ENCODE measurements at places on chromosomes 4 and X.

DNA sequence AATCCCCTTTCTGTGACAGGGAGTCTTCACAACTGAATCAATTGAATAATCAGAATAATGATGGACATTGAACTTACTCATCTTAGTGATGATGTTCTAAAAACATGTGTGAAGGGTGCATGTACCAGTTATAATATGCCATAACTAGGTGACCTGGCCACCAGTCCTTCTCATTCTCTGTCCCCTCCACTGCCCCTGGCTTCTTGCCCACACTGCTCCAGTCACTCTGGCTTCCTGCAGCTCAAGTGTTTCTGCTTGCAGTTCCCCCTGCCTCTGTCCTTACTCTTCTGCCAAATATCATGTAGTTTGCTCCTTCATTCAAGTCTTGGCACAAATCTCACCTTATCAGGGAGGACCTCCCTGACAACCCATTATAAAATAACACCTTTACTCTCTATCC lies 168.1 kb upstream of the SLC7A11 start:
- DNase-seq = no peak

DNA sequence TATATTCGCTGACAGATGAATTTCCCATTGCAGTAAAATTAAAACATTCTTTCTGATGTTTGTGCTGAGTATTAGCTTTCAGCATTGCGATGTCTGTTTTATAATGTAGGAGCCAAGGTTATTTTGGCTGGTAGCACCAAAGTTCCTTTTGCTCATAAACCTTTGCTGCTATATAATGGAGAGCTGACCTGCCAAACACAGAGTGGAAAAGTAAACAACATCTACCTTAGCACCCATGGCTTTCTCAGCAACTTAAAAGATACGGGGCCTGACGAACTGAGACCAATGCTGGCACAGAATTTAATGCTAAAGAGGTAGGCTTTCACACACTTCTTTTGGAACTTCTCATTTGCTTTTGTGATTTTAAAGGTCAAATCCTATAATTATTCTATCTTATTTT lies 46.0 kb downstream of the WDR19 start:
- no peak for DNase-seq

DNA sequence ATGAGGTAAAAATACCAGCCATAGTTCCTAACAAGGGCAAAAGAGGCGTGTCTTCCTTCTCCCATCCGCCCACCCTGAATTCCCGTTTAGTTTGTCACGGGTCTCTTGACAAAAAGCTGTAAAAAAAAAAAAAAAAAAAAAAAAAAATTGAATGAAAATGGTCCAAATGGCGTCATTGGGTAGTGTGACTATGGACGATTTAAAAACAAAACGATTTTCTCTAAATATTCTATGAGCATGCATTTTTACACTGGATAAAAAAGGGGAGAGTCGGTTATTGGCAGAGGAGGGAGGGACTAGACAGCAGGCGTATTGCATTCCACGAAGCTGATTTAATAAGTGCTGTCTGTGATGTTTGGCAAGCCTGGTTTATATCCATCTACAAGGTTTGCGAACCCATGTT lies at the start of gene FAM133A:
Gene FAM133A (plus strand): TSS at position 338 of the 403 bp plus-strand sequence. CDS start 35,214 bp downstream, outside the sequence.
- no peak for DNase-seq

DNA sequence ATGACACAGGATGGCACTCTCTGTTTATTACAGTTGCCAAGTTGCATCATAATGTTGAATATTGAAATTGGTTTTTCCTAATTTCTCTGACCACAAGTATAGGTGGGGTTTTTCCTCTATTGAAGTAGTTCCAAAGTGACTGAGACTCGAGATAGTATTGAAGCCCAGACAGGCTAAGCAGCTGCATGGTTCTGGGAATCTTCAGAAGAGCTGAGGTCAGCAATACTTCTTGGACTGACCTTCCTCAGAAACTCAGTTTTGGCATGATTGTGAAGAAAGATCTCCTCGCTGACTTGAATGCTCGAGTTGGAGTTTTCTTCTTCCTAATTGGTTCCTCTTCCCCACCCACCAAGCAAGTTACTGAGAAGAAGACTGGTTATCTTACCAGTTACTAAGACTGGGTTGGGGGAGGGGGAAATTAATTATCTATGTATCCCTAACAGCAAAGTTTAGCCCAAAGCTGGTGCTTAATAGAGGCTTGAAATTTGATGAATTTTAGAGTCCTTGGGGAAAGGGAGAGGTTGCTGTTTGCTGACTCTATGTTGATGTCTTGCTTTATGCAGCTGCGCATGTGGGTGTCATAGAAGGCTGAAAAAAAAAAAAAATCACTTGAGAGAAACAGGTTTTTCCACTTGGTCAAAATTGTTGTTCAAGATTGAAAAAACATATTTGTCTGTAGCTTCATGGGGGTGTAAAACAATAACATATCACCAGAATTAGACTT lies 91.1 kb downstream of the P2RY10 start:
- no peak for DNase-seq

GRCh38 chr4:74926007-74926406 lies 6.9 kb upstream of the PARM1 start:
- DNase-seq = no peak

- no peak for DNase-seq
Measured at GRCh38 chr4:60209588-60209987, 990.5 kb upstream of the ADGRL3 start.
